ENCODE measurements at places on chromosomes 5 and 9. TPM values are rescaled to one million over a fixed set of nuclear protein-coding genes. Genes with fewer than 3 reads are reported as not detected.

RANBP3L gene
- not detected for total RNA-seq

KCNIP1 gene
- not detected for total RNA-seq

SUSD3 gene
- total RNA-seq = 1.2 TPM

SLC25A2 gene
- not detected for total RNA-seq

CDC37L1 gene
- total RNA-seq = 15.1 TPM

GRPEL2 gene
- 4.9 TPM for total RNA-seq

MOCS2 gene
- total RNA-seq = 30.5 TPM

TBC1D2 gene
- 12.4 TPM for total RNA-seq

TXNDC8 gene
- total RNA-seq = not detected

PFN3 gene
- total RNA-seq = not detected

SLCO6A1 gene
- total RNA-seq = not detected

RABEPK gene
- total RNA-seq = 39.6 TPM

CTSL gene
- 743 TPM for total RNA-seq

CCDC180 gene
- 0.38 TPM for total RNA-seq

Data from A549 treated with ZK216348 at 1 μM for 4 hours (cell line).